Suprapubic skin (tissue), 4 donors: ENCODE measurements at places on chromosomes 3 and 15. TPM values are rescaled to one million over a fixed set of nuclear protein-coding genes. Genes with fewer than 3 reads are reported as not detected.
A peak's percentile ranks its signal among the peaks of the same experiment; 100 is the strongest.

DNA sequence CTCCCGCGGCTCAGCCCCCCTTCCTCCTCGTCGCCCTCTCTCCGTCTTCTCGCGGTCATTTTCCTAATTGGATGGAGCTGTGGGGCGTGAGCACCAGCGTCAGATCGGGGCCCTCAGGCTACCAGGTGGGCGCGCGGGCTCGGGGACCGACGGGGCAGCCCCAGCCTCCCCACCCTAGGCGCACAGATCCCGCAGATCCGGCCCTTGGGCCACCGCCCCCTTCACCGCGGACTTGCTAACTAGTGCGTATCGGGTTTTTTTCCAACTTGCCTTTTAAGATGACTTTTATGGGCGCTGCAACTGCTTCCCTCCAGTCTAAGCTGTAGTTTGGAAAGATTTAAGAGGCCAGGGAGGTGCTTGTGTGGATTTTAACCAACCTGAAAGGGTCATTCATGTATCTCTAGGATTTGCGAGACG is 1.3 kb downstream of the ZNF710 start:
- DNase-seq = peak; percentile 73

- DNase-seq = no peak
Measured at GRCh38 chr15:67225336-67225735, 29.1 kb downstream of the AAGAB start.

DNA sequence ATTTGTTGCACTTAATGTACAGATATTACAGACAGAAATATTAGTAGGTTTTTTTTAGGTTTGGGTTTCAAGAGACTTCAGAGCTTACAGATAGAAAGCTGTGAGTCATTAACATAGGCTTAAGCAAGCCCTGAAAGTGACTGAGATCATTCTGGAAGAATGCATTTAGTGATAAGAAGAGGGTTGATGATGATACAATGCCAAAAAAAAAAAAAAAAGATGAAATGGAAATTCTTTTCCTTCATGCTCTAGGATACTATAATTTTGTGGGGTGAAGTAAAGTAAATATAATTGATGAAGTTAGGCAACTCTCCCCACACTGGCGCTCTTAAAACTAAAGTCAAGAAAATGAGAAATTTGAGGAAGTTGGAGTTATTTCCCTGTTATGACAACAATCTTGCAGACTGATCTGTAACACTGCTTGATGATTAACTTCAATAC is 169.4 kb upstream of the ZNF385D start:
- no peak for DNase-seq

GRCh38 chr3:27789420-27789819 is 67.3 kb upstream of the EOMES start:
- no peak for DNase-seq

GNAT1 gene
- total RNA-seq = not detected

GATM gene
- total RNA-seq = 160 TPM

DNA sequence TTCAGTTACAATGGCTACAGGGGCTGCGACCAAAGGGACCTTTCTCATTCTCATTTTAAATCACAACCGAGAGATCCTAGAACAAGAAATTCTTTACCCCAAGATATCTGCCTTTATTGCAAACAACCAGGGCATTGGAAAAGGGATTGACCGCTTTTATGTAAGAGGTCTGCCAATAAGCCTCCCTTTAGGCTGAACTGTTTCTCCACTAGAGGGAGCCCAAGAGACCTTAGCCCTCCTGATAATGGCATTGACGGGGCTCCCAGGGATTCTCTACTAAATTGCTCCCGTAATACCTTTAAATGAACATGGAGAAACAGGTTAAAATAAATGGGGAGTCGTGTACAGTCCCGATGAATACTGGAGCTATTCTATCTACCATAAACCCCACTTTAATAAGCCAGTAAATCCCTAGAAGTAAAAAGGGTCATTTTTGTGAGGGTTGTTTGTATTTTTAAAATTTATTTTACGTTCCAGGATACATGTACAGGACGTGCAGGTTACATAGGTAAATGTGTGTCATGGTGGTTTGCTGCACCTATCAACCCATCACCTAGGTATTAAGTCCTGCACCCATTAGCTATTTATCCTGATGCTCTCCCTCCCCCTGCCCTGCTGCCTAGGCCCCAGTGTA is 7.5 kb upstream of the IGSF10 start:
- DNase-seq = no peak

DNA sequence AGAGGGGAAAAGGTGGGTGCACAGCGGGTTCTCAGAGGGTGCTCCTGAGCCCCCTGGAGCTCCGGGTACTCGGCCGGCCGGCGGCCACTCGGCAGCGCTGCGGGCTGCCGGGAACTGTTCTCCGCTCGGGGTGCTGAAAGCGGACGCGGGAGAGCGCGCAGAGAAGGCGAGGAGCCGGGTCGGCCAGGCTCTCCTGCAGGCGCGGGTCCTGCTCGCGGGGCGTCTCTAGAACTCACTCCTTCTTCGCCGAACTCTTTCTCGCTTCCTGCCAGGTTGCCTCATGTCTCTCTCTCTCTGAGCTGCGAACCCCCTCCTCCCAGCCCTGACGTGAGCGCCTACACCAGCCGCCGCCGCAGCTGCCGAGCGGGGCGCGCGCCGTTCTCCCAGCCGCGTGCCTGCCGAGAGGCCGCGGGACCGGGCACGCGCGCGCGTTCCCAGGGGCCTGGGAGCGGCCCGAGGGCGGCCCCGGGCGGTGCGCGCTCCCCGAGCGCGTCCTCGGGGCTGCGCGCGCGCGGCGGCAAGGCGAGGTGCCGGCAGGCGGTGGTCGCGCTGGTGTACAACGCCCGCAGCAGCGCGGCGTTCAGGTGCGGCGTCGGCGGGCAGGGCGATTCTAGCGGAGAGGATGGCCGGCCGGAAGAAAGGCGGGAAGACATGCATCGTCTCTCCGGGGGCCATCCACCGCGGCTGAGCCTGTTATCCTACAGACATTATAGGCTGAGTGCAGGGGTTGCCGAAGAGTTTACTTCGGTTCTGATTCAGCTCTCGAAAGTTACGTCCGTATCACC is at the start of gene PEX5L:
TSS of gene PEX5L (minus strand) at position 267 of the 785 bp plus-strand sequence. CDS start 338 bp downstream, outside the sequence.
- DNase-seq = peak; percentile 48

GRCh38 chr3:37594873-37595783 is 266.6 kb upstream of the CTDSPL start:
- DNase-seq = no peak

GRCh38 chr15:36517758-36518157 is 61.7 kb upstream of the CDIN1 start:
- no peak for DNase-seq

DNA sequence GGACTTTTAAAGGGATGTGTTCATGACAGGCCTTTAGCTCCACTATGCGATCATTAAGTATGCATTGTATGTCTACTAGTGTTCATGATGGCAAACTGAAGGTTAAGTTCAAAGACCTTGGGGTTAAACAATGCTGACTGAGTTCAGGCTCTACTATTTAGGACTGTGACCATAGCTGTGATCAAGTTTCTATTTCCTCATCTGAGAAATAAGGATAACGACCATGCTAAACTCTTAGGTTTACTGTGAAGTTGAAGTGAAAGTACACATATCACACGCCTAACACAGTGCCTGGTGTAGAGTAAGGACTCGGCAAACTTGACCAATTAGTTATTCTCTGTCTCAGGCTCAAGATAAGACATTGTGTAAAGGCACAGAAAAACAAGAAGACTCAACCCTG is 243.2 kb downstream of the MBNL1 start:
- DNase-seq = no peak

DNA sequence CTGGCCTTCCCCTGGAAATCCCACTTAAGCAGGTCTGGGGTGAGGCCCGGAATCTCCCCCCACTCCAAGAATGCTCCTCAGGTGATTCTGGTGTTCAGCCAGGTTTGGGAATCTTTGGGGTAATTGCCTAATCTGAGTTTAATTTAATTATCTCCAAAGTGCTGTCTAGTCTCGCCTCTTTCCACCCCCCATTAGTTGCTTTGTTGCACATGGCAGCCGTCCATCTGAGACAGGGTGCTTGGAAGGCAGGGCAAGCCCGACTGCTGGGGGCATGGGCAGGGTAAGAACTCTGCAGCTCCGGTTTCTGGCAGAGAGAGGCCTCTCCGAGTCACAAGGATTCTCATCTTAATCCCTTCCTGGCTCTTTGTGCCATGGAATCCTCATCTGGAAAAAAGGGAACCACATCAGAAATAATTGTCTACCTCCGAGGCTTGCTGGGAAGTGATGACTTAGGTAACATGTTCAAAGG is 15.0 kb downstream of the IL17RD start:
- DNase-seq = no peak

GRCh38 chr3:148026009-148026588 is 616.9 kb downstream of the ZIC1 start:
- DNase-seq = no peak

IQCB1 gene
- total RNA-seq = 14.1 TPM

MEX3B gene
- total RNA-seq = 1.1 TPM

MESP2 gene
- not detected for total RNA-seq

CHDH gene
- 11.5 TPM for total RNA-seq

GRCh38 chr15:63979262-63979793 is 67.0 kb downstream of the DAPK2 start:
- no peak for DNase-seq

MINAR1 gene
- total RNA-seq = 0.51 TPM

- no peak for DNase-seq
Measured at GRCh38 chr3:124861041-124861440, 26.1 kb downstream of the ITGB5 start.
